Thoracic aorta (tissue), 2 donors: ENCODE measurements at places on chromosomes 11 and 22.

- DNase-seq = no peak
Observed at GRCh38 chr11:124799348-124800225, 619 bp downstream of the MSANTD2 start.

- no peak for DNase-seq
Observed at GRCh38 chr11:131790586-131790985, 420.2 kb downstream of the NTM start.

DNA sequence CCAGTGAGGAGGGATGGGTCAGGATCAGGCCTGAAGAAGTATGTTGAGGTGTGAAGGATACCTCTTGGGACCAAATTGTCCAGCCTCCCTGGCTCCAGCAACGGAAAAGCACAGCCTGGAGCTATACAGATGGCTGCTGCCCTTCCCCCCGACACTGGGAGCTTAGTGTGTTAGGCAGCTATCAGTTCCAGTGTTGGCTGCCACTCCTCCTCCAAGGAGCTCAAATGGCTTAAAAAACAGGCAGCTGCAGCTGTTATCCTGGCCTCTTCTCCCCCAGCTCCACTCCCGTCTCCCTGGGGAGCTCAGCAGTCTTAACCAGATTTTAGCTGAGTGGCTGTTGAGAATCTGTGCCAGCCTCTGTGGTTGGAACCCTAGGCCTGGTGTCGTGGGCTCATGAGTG is 225.0 kb downstream of the JRKL start:
- DNase-seq = no peak

DNA sequence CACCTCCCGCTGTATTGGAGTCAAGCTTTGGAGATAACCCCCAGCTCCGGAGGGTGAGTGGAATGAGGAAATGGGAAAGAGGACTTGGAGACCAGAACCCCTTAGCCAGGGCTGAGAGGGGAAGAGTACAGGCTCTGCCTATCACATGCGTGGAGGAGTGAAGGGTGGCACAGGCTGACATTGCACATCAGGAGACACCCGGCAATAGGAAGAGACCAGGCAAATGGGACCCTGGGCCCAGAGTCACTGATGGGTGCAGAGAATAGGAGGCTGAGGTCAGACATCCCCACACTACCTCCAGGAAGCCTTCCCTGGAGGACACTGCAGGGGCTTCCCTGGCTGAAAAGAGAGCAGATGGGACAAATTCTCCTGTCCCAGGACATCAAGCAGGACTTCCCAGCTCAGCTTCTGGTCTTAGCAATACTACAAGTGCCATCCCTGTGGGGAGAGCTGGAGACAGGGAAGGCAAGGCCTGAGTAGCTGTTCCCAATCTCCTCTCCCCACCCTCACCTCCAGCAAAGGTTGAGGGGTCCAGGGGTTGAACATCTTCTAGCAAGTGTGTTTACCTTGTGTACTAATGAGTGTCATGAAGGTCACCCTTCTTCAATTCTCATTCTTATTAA is 160.7 kb downstream of the BUD13 start:
- no peak for DNase-seq

- no peak for DNase-seq
Observed at GRCh38 chr11:74338963-74339362, 27.5 kb upstream of the P4HA3 start.

- no peak for DNase-seq
Observed at GRCh38 chr11:31819621-31820437, 8.7 kb upstream of the PAX6 start.

DNA sequence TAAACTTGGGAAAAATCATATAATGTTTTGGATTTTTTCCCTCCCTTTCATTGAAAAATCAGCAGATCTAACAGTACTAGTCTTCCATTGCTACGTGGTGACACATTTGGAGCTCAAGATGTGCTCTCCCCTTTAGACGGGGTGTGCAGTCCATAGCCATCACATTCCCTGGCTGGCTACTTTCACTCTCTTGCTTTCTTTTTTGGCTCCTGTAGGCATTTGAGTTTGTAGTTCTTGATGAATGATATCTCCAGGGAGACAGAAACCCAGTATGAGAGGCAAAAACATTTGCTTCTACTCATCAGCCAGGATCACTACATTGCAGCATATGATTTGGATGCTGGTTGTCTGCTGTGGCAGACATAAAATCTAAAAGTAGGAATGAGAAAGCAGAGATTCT is 12.1 kb downstream of the CCDC81 start:
- no peak for DNase-seq

DNA sequence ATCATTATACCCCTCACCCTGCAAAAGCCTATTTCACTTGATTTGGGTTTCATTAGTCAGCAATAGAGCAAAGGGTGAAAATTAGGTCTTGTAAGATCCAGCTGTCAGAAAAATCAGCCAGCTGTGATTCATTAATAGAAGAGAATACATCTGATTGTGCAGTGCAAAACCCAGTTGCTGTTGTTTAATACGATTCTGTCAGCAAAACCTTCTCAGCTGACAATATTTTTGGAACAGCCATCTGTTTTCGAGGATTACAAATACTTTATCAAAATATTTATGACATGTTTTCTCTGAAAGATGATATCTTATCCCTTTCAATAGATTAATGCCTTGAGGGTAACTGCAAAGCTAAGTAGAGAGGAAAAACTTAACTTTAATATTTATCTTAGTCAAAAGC is 1354.0 kb upstream of the RAG2 start:
- no peak for DNase-seq

GRCh38 chr11:99198215-99198614 is 177.5 kb downstream of the CNTN5 start:
- DNase-seq = no peak

DNA sequence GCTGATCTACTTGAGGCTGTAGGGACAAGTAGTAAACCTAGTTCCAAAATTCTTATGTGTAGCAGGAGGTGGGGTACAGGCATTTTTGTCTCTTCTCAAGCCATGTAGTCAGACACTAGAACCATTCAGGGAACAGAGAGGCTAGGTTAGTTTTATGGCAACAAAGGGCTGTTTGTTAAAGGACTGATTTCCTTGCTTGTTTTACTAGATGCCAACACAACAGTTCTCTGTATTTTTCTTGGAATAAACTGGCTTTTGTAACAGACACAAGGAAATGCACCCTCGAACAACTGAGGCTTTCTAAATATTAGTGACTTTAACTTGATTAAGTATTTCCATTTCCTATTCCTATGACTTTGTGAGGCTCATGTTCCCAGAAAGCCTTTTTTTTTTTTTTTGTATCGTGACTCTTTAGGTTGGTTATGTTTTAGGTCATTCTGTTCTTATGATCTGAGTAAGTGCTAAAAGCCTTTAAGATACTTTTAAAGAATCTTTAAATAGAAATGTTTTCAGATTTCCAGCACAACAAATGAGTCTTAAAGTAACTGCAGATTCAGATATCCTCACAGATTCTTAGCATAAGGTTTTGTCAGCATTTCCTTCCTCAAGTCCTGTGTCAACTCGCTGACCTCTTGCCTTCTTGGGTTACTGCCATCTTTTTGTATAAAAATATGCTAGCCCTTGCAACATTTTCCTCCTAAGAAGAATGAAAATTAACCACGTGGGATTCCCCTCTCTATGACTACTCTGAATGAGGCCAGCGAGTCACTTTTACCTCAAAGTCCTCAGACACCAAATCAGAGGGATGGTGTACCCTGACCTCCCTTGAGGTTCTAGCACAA is 92.5 kb downstream of the CCDC83 start:
- no peak for DNase-seq

DNA sequence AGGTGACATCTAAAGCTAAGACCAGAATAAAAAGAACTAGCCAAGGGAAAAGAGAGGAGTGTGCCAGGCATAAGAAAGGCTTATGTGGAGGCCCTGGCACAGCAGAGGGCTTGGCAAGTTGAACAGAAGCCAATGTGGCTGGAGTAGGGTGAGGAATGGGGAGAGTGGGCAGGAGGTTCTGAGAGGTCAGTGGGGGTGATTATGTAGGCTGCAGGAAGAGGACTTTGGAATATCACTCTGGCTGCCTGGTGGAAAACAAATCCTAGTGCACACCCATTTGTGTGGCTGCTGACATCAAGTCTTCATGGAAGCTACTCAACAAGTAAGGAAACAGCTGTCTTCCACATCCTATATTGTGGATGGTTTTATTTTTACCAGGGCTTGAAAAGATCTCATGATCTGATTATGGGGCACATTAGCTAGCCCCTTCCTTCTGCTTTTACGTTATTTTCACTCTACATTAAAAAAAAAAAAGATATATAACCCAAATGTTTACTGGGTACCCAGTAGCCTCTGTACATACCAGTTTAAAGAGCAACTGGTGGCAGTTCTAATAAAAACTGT is 3.4 kb downstream of the MRPL16 start:
- DNase-seq = no peak

DNA sequence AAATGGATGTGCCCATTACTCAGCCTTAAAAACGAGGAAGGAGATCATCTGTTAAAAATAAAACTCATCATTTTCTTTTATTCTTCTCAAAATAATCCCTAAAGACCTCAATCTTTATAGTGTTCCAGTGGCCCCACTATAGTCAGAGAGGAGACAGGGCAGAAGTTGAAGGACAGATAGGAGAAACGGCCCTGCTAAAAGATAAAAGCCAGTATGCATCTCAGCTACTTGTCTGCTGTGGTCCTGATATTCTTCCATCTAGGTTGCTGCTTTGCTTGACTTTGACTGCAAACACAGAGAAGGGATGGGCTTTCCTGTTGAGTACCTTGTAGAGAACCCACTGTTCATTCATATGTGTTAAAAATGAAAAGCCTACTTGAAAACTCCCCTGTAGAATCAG is 31.4 kb downstream of the NF2 start:
- no peak for DNase-seq

DNA sequence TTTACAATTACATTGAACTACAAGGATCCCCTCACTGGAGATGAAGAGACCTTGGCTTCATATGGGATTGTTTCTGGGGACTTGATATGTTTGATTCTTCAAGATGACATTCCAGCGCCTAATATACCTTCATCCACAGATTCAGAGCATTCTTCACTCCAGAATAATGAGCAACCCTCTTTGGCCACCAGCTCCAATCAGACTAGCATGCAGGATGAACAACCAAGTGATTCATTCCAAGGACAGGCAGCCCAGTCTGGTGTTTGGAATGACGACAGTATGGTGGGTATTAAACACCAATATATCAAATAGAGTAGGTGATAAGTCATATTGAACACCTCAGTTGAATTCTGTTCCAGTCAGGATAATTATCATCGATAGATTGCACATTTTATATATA is 4.4 kb downstream of the FBXO7 start:
- no peak for DNase-seq

DNA sequence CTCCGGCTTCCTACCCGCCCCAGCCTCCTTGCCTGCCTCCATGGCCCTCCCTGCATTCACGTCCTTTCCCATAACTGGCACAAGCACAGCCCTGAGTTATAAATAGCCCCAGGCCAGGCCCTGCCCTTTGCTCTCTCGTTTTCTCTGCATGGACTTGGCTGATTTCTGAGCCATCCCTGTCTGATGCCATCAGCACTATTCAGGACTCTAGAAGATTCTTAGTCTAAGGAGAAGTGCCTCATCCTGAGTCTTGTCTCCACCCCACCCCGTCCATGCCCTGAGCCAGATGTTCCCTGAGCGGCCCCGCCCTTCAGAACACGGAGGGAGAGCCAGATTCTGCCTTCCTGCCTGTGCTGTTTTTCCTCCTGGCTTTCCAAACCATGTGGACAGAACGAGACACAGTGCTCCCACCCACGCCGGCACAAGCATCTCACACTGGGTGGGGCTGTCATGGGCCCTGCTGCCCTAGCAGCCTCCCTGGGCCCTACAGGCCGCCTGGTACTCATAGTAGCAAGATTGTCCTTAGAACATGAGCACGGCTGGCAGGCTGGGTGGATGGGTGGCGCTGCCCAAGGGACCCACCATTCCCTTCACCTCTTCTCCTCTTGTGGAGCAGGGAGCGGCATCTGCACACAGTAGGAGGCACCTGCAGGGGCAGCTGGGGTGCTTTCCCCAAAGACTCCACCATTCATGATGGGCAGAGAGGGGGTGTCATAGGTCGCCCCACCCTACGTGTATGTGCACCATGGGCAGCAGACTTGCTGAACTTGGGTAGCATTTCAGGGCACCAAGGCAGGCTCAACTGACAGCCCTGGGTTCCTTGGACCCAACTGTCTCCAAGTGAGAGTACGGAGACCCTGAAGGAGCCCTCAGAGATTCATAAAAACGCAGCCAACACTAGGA is 76.9 kb downstream of the BCR start:
- peak; percentile 65 for DNase-seq

GRCh38 chr22:36816339-36816635 is 548 bp downstream of the PVALB start:
- no peak for DNase-seq

DNA sequence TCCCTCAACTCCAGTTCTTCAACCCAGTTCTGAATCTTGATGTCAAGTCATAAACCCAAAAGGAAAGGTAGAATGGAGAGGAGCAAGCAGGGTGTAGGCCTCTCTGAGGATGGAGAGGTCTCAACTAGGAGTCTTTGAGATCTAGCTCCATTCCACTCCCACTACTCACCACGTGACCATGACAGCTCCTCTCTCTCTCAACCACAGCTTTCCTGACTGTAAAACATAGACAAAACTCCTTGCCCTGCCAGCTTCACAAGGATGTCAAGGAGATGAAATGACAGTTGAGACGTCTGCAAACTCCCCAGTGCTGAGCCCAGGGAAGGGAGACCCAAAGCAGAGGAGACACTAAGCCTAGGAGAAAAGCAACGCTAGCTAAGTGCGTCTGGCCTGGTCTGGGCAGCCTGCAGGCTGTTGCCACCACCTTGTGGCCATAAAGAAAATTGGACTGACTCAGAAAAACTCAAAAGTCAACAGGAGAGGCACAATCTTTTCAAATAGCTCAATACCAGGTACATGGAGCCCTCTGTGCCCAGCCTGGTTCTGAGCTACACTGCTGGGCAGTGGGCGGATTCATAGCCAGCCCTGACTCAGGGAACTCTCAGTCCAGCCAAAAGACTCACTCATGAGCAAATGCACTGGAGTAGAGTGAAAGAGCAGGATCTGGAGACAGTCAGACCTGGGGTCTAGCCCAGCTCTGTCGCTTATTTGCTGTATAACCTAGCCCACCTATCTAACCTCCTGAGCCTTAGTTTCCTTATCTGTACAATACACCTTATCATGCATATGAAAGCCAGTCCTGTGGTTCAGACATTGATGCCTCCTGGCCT is 3.4 kb downstream of the CLPB start:
- no peak for DNase-seq

DNA sequence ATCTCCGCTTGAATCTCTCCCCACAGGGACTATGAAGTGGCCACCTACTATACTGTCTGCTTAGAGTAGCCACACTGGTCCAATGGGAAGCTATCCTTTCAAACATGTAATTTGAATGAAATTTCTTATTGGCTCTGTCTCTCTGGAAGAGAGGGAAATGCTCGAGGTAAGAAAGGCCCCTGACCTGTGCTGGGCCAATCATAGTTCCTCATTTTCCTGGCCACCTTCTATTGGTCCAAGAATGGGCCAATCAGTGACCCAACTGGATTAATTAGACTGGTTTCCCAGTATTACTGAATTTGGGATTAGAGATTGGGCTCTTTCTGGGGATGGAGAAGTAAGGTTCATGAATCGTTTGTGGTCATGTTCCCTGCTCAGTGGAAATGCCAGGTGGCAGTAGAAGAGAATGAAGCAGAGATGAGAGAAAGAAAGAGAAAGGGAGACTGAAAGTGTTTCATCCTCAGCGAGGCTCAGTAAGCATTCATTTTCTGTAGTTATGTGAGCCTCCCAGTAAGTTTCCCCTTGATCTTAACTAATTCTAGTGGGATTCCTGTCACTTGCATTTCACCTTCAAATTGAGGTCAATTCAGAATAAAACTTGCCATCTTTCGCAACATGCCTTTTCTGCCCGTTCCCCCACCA is 8.4 kb upstream of the MMP20 start:
- DNase-seq = no peak

- no peak for DNase-seq
Observed at GRCh38 chr22:21726650-21727049, 8.9 kb downstream of the YPEL1 start.

GRCh38 chr22:20985720-20986119 is 3.6 kb downstream of the LZTR1 start:
- no peak for DNase-seq
